ENCODE measurements at places on chromosomes 2 and 18. TPM values are rescaled to one million over a fixed set of nuclear protein-coding genes. Genes with fewer than 3 reads are reported as not detected.

The LIPG gene
- 9.9 TPM for total RNA-seq

The SLC35F5 gene
- 90.3 TPM for total RNA-seq

The METTL21A gene
- total RNA-seq = 5.6 TPM

The BCL11A gene
- 222 TPM for total RNA-seq

The NEB gene
- total RNA-seq = 7.0 TPM

The RND3 gene
- 53.5 TPM for total RNA-seq

The CTAGE1 gene
- not detected for total RNA-seq

The IL36RN gene
- 42.7 TPM for total RNA-seq

DNA sequence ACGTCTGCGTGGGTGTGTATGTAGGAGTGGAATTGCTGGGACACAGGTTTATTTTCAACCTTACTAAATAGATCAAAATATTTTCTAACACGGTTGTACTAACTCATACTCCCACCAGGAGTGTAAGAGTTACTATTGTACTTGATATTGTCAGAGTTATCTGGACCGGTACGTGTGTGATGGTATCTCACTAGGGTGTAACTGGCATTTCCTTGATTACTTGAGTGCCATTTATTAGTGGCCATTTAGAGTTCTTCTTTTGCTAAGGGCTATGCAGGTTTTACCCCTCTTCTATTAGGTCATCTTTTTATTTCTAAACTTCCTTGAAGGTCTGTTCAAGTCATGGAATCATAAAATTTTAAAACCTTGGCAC, 33.5 kb downstream of the CENPO start:
- no peak overlapping the region for H3K4me3 ChIP-seq
- H3K27me3 ChIP-seq = no peaks in the 10 kb centered on the region
- peaks cover 21% of the 10 kb centered on the region for H3K36me3 ChIP-seq
- no peak for DNase-seq
- H3K4me1 ChIP-seq = peaks cover 8% of the 10 kb centered on the region

DNA sequence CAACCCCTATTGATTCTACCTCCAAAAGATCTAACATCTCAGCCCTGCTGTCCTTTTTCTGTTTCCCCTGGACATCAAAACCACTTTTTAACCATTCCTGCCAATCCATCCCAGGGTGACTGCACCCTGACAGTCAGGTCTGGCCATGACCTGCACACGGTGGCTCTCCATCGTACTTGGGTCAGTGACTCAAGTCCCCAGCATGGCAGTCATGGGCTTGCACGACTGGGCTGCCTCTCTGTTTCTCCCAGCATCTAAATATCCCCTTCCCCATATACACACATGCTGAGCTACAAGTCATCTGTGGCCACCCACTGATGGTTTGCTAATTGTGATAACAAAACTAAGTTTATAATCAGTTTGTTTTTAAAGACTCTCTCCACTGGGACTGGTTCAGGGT, 6.6 kb downstream of the NCK2 start:
- no peak overlapping the region for H3K4me3 ChIP-seq
- H3K27ac ChIP-seq = no peak overlapping the region
- H3K27me3 ChIP-seq = no peaks in the 10 kb centered on the region
- H3K36me3 ChIP-seq = no peaks in the 10 kb centered on the region
- peaks cover 73% of the 10 kb centered on the region for H3K4me1 ChIP-seq
- DNase-seq = no peak

- no peaks in the 10 kb centered on the region for H3K27me3 ChIP-seq
- H3K36me3 ChIP-seq = no peaks in the 10 kb centered on the region
- no peak overlapping the region for H3K27ac ChIP-seq
- H3K4me1 ChIP-seq = no peaks in the 10 kb centered on the region
- DNase-seq = no peak
These were observed 158.9 kb downstream of the DOK6 start for GRCh38 chr18:69559604-69560003.

DNA sequence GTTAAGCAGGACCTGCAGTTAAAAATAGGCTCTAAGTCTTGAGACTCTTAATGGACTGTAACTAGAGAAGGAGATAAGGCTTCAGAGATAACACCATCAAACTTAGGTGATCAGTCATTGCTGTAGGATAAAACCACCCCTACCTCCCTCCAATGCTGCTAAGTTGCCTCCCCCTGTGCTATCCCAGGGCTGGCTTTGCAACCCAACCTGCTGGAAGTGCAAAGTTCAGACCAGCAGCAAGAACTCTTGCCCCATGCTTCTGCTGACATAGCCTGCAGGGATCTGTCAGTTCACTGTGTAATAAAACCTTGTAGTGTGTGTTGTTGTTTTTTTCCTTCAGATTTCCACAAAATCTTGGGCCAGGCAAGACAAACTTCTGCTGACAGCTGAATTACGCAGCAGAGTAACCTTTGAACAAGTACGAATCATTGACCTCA, 57.4 kb upstream of the EPB41L3 start:
- no peaks in the 10 kb centered on the region for H3K27me3 ChIP-seq
- no peak overlapping the region for H3K27ac ChIP-seq
- no peak for DNase-seq
- H3K36me3 ChIP-seq = no peaks in the 10 kb centered on the region
- no peak overlapping the region for H3K4me3 ChIP-seq
- no peaks in the 10 kb centered on the region for H3K4me1 ChIP-seq

DNA sequence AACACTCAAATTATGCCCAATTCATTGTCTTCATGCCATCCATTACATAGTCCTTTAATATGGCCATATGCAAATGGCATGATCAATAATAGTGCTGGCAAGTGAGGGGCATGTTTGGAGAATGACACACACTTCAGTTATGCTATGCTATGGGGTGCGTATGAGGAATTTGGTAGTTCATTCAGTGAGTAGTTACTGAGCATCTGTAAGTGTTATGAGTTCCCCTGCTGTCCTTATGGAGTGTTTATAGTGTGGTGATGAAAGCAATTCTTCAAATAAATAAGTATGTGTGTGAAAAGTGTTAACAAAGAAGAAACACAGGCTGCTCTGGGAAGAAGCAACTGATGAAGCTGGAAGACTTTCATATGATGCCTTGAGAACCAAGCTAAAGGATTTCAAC, 383.7 kb upstream of the SLC14A2 start:
- no peak overlapping the region for H3K27ac ChIP-seq
- H3K4me3 ChIP-seq = no peak overlapping the region
- no peaks in the 10 kb centered on the region for H3K36me3 ChIP-seq
- no peak for DNase-seq
- H3K27me3 ChIP-seq = no peaks in the 10 kb centered on the region

DNA sequence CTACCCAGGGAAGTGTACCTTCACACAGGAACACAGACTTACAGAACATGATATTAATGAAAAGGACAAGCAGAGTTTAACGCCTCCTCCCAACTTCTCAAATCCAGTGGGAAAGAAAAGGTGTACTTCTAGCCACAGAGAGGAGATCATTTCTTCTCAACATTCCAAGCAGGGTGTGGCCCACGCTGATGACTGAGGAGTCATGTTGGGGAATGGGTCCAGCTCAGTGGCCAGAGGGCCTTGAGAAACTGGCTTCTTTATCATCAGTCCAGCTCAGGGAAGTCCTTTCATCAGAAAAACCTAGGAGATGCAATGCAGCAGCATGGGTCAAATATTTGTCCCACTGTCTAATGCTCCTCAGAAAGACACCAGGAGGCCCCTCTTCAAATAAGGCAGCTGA, 63.0 kb downstream of the RBM43 start:
- H3K27ac ChIP-seq = no peak overlapping the region
- DNase-seq = no peak
- H3K4me1 ChIP-seq = no peaks in the 10 kb centered on the region
- H3K4me3 ChIP-seq = no peak overlapping the region

GRCh38 chr2:31943636-31944225, 67.1 kb downstream of the MEMO1 start:
- H3K4me3 ChIP-seq = no peak overlapping the region
- H3K36me3 ChIP-seq = peaks cover 12% of the 10 kb centered on the region
- H3K4me1 ChIP-seq = peaks cover 13% of the 10 kb centered on the region
- no peak for DNase-seq
- H3K27me3 ChIP-seq = no peaks in the 10 kb centered on the region

DNA sequence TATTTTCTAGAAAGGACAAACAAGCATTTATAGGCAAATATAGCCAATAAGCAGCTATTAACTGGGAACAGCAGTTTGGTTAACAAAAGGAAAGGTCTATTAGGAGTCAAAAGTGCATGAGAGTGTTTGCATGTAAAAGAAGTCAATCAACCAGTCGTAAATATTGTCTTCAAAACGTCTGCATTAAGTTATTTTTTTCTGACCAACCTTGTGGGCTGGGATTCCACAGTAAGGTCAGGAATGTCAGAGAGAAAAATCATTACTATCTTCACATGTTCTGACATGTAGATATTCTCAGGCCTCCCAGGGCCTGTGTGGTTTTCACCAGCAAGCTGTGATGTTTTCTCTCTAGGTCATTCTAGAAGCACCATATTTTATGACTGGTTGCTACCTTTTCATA, 922.5 kb downstream of the SUCLG1 start:
- H3K27me3 ChIP-seq = no peaks in the 10 kb centered on the region
- no peaks in the 10 kb centered on the region for H3K36me3 ChIP-seq
- no peaks in the 10 kb centered on the region for H3K4me1 ChIP-seq
- no peak for DNase-seq
- H3K27ac ChIP-seq = no peak overlapping the region

DNA sequence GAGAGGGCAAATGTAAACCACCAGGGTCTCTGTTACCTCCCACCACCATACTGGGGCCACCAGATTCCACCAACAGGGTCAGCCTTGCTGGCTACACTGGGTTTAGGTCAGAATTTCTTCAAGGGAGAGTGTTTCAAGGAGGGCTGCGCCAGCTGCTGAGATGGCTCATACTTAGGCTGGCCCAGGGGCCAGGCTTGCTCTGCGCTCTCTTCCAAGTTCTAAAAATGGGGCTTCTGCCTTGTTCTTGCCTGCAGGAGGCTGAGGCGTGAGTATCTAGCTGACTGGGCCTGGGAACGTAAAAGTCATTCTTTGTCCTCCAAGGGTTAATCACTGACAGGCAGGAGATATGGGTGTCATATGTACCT, 28.1 kb downstream of the MRPL33 start:
- H3K27me3 ChIP-seq = no peaks in the 10 kb centered on the region
- H3K4me1 ChIP-seq = peaks cover 8% of the 10 kb centered on the region
- peak overlapping the region; percentile 81 for H3K27ac ChIP-seq
- DNase-seq = no peak
- no peak overlapping the region for H3K4me3 ChIP-seq

DNA sequence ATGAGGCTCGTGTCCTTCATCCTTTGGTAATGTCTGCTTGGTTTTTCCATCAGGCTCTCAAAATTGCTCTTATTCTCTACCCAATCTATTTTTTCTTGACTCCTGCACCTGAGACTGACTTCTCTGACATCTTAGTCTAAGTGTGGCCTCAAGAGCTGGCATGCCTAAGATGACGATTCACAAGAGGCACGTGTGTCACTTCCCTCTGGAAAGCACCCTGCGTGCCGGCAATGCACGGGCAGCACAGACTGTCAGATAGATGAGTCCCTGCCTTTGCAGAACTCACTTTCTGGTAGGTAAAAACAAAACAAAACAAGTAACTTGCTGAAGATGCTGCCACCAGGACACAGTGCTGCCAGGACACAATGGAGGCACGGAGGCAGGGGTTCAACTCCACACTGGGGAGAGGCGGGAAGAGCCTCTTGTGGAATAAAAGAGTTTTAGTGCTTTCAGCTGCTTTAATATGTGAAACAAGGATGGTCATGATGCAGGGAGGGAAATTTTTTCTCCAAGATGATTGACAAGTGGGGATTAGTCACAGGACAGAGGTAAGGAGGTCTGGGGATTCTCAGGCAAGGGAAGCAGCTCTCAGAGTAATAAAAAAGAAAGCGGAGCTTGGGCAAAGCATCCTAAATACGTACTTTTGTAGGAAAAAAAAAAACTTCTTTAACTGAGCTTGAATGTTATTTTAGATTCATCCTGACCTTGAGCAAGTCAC, 27.3 kb downstream of the CYB5A start:
- no peak overlapping the region for H3K4me3 ChIP-seq
- no peak overlapping the region for H3K27ac ChIP-seq
- peaks cover 24% of the 10 kb centered on the region for H3K36me3 ChIP-seq
- peaks cover 10% of the 10 kb centered on the region for H3K4me1 ChIP-seq
- no peaks in the 10 kb centered on the region for H3K27me3 ChIP-seq

DNA sequence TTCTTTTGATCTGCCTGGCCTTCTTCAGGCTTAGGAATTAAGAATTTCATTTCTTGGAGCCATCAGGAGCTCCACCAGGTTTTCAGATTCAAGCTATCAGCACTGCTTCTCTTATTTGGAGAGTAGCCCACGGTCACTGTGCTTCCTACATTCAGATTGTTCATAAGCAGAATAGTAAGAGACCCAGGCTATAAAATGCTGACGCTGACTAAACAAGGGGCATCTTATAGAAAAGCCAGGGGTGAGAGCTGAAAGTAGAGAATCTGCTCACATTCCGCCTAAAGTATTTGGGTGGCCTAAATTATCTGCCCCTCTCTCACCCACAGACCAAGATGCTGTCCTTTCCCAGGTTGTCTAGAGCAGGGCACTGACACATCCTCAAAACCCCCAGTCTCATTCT, 120.3 kb upstream of the SULT1C3 start:
- H3K36me3 ChIP-seq = no peaks in the 10 kb centered on the region
- H3K27ac ChIP-seq = no peak overlapping the region
- H3K27me3 ChIP-seq = no peaks in the 10 kb centered on the region
- H3K4me3 ChIP-seq = no peak overlapping the region
- no peaks in the 10 kb centered on the region for H3K4me1 ChIP-seq
- no peak for DNase-seq

DNA sequence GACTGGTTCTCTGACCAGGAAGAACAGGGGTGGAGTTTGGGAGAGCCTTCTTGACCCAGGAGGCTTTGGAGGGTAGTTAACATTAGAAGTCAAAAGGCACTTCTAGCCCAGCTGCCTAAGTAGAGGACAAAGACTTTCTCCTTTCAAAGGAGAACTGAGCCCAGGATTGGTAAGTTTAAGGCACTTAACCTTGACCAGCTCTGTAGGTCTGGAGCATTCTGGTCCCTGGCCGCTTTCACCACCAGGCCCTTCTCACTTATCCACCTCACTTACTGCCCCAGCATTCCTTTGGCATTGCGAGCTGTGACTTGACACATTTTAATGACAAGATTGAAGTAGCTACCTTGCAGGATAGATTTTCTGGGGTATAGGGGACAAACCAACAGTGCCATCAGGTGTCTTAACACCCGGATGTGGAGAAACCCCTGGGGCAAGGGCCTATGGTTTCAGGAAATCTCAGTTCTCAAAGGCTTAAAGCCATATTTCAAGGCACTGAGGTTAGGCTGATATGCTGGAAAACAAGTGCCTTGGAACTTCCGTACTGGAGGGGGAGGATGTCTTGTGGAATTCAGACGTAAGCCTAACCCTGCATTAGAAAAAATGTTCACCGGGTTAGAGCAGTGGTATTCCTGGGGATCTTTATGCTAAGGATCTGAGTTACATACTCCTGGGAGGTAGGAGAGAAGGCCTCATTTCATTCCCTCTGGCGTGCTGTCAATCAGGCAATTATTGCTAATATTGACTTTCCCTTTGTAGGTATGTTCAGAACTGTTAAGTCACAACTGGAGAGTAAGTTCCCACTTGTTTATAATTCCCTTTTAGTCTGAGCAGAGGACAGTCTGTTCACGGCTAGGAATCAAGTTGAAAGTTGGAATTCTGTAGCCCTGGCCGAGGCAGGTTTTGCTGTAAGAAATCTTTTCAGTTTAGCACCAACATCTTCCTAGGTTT, 4.3 kb downstream of the C2orf68 start:
- H3K4me3 ChIP-seq = no peak overlapping the region
- no peak for DNase-seq
- H3K27ac ChIP-seq = peak overlapping the region; percentile 11
- H3K4me1 ChIP-seq = peaks cover 68% of the 10 kb centered on the region

Data from suprapubic skin (tissue), 4 donors.